ENCODE measurements at places on chromosomes 1 and 21. TPM values are rescaled to one million over a fixed set of nuclear protein-coding genes. Genes with fewer than 3 reads are reported as not detected.

Gene PTGS2
- total RNA-seq = 17.2 TPM

Gene OR2M3
- not detected for total RNA-seq

Gene CA14
- not detected for total RNA-seq

Gene PRUNE1
- total RNA-seq = 6.0 TPM

Gene BACE2
- total RNA-seq = 696 TPM

Gene LRRC53
- not detected for total RNA-seq

Gene BRINP2
- total RNA-seq = not detected

Gene SSR2
- total RNA-seq = 723 TPM

Gene TINAGL1
- total RNA-seq = 719 TPM

Gene TENT5C
- 0.51 TPM for total RNA-seq

Gene TNFAIP8L2
- 0.14 TPM for total RNA-seq

Gene HFM1
- total RNA-seq = 0.14 TPM

- no peak for DNase-seq
These were observed 156.1 kb downstream of the NR5A2 start for GRCh38 chr1:200183637-200184036.

DNA sequence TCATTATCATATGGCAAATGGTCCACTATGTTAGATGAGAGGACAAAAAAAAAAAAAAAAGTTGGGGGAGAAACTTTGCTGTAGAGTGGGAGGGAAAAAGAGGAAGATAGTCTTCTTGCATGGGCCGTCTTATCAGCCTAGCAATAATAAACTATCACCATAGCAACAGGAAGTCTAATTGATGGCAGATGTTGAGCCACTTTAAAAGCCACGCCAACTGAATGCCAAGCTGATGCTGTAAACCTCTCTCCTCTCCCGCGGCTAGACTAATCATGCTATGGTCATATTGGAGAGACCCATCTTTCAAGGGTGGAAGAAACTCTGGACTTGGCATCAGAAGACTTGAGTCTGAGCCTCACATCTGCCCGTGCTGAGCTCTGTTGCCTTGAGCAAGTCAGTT is 122.2 kb upstream of the HOOK1 start:
- no peak for DNase-seq

GRCh38 chr21:25501462-25501861 is 105.8 kb downstream of the MRPL39 start:
- DNase-seq = no peak

DNA sequence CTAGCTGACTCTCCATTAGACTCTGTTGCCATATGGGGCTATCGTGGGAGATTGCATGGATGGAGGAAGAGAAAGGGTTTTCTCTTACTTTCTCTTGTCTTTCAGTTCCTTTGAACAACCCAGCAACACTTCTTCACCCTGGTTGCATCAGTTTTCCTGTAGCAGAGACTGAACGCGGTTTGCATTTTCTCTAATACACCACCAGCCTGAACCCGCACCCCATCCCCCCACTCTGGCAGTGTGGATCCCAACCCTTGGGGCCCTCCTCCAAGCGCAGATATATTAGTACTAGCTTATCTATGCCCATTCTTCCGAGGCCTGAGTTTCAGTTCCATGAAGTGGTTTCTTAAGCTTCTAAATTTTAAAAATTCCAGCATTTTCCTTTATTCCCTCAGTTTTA is 12.6 kb downstream of the DR1 start:
- DNase-seq = no peak

DNA sequence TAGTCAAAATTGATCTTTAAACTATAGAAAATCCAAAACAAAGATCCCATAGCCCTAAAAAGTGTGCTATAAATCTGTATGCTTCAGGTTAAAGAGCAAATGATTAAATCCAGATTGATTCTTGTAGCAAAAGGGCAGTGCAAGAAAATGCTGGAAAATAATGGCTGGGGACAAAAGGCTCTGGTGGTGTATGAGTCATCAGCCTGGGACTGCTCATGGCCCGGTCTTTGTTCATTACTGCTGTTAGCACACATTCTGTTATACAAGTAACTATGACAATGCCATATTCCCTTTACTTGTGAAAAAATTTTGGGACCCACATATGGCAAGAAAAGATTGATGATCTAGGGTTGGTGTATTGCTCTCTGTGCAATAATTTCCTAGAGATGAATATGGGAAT is 89.1 kb downstream of the RWDD3 start:
- peak; percentile 22 for DNase-seq

DNA sequence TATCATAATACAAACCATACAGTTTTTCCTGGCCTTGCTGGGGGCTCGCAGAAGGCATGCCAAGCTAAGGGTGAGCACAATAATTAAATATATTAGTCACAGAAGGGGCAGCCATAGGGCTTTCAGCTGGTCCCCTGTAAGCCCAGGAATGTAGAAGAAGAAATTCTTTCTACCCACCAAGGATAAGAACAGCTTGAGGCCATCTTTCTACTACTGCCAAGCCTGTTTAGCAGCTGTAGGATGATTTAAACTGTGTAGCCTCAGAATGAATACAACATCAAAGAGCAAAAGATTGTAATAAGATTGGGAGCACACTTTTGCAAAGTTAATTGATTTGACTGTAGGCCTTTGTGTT is 171.5 kb downstream of the LRRC7 start:
- DNase-seq = no peak

DNA sequence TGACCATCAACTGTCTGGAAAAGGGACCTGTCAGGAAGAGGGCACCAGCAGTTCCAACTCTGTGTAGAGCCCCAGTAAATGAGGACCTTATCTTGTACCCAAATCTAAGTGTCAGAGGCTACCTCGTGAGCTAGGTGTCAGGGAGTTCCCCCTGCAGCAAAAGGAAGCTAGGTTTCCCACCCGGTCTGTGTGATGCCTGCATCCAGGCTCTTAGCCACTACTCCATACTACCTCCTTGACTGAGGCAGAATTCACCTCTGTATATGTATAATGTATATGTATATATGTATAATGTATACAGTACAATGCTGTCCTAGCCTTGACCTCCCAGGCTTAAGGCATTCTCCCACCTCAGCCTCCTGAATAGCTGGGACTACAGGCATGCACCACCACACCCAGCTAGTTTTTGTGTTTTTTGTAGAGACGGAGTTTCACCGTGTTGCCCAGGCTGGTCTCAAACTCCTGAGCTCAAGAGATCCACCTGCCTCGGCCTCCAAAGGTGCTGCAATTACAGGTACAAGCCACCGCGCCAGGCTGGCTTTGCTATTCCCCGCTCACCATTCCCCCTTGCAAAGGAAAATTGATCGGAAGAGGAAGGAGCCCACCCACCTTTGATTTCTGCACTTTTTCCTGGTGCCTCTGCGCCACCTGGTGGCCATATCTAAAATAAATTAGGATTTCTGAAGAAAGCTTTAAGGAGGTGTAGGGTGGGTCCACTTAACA is 15.7 kb upstream of the LUZP1 start:
- peak; percentile 69 for DNase-seq

- no peak for DNase-seq
These were observed 63.2 kb downstream of the SYDE2 start for GRCh38 chr1:85137660-85138059.

GRCh38 chr21:45266518-45267389 is 20.9 kb downstream of the POFUT2 start:
- no peak for DNase-seq

- DNase-seq = no peak
These were observed 83.4 kb upstream of the ACTL8 start for GRCh38 chr1:17671741-17672140.

- DNase-seq = no peak
These were observed 109.4 kb downstream of the GIPC2 start for GRCh38 chr1:78155121-78155520.

DNA sequence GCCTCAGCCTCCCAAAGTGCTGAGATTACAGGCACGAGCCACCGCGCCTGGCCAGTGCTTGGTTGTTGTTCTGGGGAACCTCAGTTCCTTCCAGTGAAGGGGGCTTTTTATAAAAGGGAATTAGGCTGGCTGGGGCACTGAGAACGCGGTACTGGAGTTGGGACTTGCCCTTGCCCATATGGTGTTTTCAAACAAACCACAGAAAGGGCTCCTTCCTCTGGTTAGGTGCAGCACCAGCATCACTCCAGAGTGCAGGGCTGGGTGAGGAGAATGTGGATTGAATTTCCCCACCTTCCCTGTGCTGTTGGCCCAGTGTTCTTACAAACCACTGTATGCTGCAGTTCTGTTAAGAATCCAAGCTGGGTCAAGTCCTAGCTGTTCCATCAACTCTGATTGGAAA is 5.3 kb downstream of the MAN1C1 start:
- DNase-seq = no peak

- DNase-seq = no peak
These were observed 44.8 kb downstream of the USP25 start for GRCh38 chr21:15774590-15774989.

DNA sequence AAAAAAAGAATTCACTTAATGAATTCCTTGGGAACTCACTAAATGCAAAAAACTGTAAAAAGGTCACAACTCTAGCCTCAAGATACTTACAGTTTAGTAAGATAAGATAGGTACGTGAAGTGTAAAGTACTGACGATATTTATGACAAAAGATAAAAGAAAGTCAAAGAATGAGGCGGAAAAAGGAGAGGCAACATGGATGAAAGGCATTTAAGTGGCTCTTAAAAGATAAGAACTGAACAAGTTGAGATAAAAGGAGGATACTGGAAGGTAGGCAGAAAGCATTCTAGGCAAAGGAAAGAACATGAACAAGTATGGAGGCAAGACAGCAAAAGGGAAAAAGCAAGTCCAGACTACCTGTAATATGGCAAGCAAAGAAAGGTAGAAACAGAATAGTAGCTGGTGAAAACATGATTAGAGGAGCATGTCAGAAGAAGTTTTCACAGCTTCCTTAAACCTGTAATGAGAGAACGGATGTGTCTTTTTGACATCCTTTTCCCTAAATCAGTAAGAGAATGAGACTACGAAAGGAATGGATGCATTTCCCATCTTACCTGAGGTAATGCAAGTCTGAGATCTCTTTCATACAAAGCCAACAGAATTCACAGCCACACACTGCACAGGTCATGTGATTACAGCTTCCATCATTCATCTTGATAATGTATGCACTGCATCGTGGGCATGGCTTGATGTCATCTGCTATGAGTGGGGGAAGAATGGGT is 16.8 kb downstream of the RNF19B start:
- DNase-seq = no peak

DNA sequence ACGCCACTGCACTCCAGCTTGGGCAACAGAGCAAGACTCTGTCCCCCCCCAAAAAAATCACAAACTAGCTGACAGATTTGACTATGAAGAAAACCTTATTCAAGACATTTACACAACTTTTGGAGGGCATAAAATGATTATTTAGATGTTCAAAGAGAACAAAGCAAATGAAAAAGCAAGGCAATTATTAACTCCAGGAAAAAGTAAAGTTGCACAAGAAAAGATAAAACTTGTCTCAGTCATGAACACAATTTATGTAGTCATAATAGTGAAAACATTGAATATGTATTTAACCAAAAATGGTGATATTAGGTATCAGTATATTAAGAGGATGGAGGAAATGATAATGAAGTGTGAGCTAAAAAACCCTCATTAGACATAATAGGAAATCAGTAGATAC is 11.9 kb upstream of the TARDBP start:
- DNase-seq = no peak

DNA sequence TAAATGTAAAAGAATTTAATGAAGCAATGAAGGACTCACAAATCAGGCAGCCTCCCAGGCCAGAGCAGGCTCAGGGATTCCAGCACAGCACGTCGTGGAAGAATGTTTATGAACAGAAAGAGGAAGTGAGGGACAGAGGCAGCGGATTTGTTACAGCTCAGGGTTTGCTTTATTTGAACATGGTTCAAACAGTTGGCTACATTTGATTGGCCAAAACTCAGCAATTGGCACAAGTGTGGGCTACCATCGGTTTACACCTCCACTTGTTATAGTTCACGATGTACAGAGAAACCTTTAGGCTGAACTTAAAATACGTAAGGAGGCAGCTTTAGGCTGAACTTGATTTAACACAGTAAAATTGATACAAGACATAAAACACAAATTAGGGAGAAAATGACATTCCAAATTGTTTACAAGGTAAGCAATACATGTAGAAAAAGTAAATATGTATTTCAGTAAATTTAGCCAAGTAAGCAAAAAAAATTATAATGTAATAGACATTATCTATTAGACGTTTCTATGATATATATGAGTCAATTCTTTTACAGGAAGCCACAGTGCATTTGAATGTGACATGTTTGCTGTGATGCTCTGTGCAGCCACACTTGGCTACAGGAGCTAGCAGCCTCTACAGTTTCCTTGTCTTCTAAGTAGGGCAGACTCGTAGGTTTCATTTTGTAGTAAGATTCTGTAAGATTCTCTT is 126.5 kb downstream of the ADSS2 start:
- DNase-seq = peak; percentile 52

GRCh38 chr1:228261706-228262105 is 53.9 kb downstream of the OBSCN start:
- DNase-seq = no peak

GRCh38 chr21:26115305-26115704 is 55.3 kb downstream of the APP start:
- DNase-seq = peak; percentile 90

DNA sequence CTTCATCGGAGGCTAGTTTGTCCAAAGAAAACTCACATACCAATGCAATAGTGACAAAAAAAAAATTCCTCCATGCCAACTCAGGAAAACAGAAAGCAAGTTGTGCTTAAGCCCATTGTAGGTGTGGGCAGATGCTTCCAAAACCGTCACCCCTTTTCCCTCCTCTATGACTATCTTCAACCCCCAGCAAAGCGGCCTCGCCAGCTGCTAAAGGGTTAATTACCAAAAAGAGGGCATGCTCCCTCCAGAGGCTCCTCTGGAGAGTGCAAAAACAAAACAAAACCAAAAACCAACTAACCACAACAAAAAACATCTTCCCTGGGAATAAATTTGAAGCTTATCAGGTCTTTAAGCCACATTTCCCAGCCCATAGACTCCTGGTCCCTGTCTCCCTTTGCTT is 1.2 kb downstream of the LMOD1 start:
- no peak for DNase-seq

DNA sequence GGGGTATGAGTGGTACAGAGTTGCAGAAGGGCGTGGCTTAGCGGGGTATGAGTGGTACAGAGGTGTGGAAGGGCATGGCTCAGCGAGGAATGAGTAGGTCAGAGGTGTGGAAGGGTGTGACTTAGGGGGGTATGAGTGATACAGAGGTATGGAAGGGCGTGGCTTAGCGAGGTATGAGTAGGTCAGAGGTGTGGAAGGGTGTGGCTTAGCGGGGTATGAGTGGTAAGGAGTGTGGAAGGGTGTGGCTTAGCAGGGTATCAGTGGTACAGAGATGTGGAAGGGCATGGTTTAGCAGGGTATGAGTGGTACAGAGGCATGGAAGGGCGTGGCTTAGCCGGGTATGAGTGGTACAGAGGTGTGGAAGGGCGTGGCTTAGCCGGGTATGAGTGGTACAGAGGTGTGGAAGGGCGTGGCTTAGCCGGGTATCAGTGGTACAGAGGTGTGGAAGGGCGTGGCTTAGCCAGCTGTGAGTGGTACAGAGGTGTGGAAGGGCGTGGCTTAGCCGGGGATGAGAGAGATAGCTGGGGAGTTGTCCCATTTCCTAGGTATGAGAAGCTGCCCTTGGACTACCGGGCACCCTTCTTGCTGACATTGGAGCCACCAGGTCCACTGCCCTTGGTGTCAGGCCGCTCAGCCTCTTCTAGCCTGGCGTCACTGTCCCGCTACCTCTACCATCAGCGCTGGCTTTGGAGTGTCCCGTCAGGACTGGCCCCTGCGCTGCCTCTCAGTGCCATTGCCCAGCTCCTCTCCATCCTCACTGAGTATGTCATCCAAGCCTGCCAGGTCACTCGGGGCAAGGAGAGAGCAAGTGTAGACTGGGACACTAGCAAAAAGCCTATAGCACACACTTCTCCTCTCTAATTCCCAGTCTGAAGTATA is 29.8 kb downstream of the HYI start:
- DNase-seq = no peak

Measured in dermis blood vessel endothelial cell (primary cell).